ENCODE measurements at places on chromosomes 7 and 10. TPM values are rescaled to one million over a fixed set of nuclear protein-coding genes. Genes with fewer than 3 reads are reported as not detected.

GRCh38 chr7:27739301-27739908 is 557 bp upstream of the TAX1BP1 start:
- ATAC-seq, result peak; percentile 35

GRCh38 chr7:37027557-37028341 is 303.5 kb upstream of the AOAH start:
- ATAC-seq, result no peak

GRCh38 chr10:35135861-35136260 is 9.2 kb downstream of the CREM start:
- ATAC-seq, result peak; percentile 62

GRCh38 chr10:77863446-77863845 is 63.1 kb downstream of the DLG5 start:
- ATAC-seq, result no peak

DNA sequence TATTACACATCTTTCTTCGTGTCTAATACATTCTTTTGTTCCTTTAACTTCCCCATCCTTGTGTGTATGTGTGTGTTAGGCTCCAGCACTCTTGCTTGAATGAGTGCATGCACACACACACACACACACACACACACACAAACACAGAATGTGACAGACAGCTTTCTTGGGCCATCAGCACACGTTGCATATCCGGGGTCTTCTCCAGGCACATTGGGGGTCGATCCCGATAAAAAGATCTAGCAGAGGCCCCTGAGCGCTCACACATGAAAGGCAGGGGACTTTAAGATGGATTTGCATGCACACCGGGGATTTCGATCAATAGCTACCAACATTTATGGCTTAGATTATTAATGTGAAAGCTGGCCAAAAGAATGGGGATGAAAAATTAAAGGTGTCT is 4.5 kb downstream of the SKIDA1 start:
- no peak for ATAC-seq

GRCh38 chr7:157538321-157538720 is 201.5 kb downstream of the DNAJB6 start:
- no peak for ATAC-seq

UPK3BL2 gene
- 45.7 TPM for total RNA-seq

HOGA1 gene
- not detected for total RNA-seq

DNA sequence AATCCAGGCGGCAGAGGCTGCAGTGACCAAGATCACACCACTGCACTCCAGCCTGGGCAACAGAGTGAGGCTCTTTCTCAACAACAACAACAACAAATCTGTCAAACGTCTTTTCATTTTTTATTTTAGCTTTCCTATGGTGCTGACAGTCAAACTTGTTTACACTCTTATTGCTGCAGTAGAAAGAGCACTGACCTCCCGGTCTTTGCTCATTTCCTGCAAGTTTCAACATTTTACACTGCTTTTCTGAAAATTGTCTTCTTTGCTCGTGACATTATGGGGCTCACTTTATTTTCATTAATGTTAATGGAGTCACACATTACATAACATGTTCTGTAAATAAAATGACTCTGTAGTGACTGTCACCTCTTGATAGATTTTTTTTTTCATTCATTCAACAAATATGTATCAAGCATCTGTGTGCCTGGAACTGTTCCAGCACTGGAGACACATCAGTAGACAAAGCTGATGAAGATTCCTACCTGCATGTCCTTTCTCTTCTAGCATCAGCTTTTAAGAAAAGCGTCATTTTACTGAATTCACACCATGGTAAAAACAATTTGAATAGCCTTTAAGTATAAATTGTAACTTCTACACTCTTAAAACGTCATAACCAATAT is 277.3 kb downstream of the CELF2 start:
- no peak for ATAC-seq

DNA sequence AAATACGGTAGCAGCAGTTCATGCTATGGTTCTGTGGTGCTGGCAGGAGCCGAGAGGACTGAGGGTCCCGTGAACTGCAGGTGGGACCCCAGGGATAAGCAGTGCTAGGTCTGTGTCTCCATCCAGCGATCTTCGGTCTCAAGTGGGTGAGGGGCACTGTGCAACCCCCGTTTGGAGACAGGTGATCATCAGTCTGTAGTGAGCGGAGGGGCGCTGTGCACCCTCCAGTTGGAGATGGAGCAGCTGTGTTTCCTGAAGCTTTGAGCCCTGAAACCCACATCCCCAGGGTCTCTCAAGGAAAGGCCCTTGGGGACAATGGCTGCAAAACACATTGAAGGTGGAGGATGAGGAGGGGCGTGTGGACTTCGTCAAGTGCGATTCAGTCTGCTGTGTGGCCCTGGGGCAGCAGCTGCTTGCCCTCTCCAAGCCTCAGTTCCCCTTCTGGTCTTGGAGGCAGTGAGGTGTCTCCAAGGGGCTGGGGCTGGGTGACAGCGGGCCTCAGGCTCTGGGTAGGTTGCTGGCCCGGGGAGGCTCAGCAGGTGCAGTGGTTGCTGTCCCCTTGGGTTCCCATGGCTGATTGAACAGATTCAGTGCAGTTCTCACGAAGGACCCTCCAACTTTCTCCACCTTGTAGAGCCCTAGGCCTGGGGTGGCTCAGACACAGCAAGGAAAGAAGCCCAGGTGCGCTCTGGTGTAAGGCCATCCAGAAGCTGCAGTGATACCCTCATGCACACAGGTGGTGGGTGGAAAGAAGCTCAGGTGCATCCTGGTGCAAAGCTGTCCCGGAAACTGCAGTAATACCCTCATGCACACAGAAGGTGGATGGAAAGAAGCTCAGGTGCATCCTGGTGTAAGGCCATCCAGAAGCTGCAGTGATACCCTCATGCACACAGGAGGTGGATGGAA is 160.6 kb downstream of the ADARB2 start:
- no peak for ATAC-seq

- no peak for ATAC-seq
Observed at GRCh38 chr7:16409777-16410176, 11.6 kb downstream of the CRPPA start.

- ATAC-seq, result no peak
Observed at GRCh38 chr7:49596701-49597491, 176.5 kb upstream of the VWC2 start.

PTF1A gene
- total RNA-seq, result not detected

DNA sequence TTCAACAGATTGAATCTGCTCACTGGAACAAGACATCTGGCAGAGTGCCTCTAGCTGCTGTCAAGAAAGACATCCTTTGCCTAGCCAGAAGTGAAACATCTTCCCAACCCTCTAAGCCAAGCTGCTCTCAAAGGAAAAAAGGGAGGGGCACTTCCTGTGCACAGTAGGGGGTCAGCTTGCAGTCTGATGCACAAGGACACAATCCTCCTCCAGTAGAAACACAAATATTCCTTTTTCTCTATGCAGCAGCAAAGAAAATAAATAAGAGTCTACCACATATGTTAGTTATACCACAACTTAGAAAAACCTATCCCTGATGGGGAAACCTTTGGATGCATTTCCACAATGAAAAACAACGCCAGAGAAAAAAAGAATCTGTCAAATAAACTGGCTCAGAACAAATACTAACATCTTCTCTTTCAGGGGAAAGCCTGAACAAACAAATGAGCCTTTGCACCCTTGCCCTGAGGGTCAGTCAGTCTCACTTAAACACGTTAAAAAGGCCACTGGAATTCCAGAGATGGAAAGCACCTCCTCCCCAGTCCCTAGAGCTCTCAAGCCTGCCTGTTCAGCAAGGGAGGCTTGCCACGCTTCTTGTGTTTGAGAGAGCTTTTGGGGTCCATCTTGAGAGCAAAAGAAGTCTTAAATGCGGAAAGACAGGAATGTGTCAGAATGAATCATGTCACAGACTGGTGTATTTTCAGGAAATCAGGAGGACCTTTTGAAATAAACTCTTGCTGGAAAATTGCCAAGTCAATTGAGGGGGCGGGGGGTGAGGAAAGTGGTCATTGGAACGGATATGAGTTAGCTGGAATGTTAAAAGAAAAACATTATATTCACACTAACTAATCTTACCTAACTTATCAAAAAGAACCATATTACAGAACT is 7.5 kb downstream of the LAMB1 start:
- no peak for ATAC-seq

GRCh38 chr7:79217468-79217867 is 236.0 kb downstream of the MAGI2 start:
- no peak for ATAC-seq

DNA sequence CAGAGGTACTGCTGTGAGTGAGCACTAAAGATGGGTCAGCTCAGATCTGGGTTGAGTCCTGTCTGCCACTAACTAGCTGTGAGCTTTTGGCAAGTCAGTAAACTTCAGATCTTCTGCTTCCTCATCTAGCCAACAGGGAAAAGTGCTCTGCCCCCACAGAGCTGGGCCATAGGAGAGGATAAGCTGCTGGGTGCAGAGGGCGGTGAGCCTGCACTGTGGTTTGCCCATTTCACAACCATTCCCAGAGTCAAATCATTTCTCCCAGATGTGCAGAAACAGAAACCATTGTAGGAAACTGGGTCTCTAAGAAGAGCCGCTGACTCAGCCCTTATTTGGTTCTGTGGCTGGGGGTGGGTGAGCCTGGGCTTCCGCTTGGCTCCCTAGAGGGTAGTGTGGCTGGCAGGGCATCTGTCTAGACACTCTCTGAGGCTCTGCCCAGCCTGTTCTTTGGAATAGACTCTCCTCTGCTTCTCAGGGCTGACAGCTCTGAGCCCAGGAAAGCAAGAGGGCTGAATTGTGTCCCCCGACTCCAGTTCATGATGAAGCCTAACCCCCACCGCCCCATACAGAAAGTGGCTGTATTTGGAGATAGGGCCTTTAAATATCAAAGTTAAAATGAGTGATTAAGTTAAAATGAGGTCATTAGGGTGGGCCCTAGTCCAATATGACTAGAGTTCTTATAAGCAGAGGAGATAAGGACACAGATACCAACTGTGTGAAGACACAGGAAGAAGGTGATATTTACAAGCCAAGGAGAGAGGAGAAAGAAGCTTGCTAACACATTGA is 29.5 kb upstream of the ARHGAP22 start:
- ATAC-seq, result peak; percentile 94

DNA sequence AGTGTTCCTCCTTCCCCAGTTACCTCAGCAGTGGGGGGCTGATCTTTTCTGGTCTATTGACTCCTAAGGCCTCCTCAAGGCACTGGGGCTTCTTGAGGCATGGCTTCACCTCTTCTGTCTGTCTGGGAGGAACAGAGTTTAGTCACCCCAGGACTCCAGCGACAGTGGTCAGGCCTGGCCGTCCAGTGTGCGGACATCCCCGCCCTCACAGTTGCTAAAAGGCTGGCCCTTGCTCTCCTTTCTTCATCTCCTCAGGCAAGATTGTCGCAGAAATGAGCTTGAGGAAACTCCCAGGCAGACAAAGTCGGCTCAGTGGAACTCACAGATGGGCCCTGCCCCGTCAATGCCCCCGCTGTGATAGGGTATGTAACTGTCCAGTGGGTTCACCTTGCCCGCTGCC is 7.0 kb upstream of the FFAR4 start:
- no peak for ATAC-seq

DNA sequence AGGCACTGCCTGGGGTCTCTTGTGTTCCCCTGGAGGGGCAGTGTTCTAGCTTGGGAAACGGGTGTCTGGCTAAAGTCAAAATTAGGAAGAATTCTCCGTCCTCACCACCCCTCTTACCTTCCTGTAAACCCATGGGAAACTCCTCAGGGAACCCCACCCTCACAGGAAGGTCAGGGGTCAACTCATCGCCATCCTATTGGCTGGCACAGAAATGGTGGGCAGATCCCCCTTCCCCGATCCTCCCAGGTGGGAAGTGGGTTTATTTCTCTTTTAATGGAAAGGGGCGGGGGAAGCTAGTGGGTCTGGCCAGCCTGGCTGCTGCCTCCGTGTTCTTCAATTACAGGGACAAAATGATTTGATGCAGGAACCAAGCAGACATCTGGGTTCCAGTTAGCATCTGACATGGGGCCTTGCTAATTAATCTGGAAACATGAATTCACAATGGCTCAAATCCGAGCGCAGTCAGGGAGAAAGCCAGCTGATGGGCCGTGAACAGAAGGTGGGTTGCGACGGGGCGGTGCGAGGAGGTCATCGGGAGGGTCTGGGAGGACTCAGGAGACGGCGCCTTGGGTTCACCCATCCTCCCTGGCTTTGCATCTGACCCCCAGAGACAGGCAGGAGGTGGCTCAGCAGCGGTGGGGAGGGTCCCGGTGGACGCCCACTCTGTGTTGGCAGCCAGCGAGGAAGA is 66.6 kb downstream of the SLIT1 start:
- no peak for ATAC-seq

GRCh38 chr7:86991771-86992191 is 67.7 kb downstream of the ELAPOR2 start:
- no peak for ATAC-seq

VWDE gene
- total RNA-seq, result 6.1 TPM

AGAP9 gene
- total RNA-seq, result 4.8 TPM

DNA sequence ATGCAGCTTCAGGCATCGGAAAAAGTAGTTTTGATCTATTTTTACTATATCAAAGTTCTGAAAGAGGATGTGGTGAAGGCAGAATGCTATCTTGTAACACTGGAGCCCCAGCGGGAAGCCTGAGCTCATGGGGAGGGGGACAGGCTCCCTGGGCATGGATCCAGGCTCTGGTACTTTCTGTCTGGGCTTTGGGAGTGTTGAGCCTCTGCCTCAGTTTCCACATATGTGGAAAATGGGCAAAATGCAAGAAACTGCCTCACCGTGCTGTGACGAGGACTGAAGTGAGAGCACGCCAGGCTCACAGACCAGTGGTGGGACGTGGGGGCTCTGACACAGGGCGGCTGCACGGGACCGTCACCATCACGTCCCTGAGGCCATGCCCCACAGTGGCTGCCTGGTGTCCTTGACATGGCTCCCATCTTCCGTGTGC is 182.9 kb upstream of the SHH start:
- ATAC-seq, result no peak

DNA sequence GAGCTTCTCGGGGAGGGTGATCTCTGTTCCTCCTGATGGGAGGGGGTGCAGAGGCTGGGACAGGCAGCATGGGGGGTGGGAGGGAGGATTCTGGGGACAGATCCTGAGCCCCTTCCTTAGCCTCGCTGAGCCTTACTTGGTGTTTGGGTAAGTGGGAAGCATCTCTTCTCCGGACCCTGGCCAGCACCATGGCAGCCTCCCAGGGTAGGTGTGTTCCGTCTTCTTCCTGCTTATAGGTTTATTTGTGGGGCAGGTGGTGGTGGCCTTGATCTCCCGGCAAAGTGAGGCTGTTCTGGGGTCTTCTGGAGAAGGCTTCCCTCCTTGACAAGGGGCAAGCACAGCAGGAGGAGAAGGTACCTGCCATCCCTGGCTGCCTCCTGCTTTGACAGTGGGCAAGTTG is 226.9 kb downstream of the GLRX3 start:
- no peak for ATAC-seq

DNA sequence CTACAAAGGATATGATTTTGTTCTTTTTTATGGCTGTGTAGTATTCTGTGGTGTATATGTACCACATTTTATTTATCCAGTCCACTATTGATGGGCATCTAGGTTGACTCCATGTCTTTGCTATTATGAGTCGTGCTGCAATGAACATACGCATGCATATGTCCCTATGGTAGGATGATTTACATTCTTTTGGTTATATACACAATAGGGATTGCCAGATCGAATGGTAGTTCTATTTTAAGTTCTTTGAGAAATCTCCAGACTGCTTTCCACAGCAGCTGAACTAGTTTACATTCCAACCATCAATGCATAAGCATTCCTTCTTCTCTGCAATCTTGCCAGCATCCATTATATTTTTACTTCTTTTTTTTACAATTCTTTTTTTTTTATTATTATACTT is 35.6 kb upstream of the FAM13C start:
- ATAC-seq, result no peak

- ATAC-seq, result no peak
Observed at GRCh38 chr10:55630491-55631056, 730.5 kb downstream of the ZWINT start.

- no peak for ATAC-seq
Observed at GRCh38 chr7:90233569-90233968, 11.4 kb upstream of the CFAP69 start.

GRCh38 chr10:66223656-66224055 is 702.2 kb upstream of the LRRTM3 start:
- no peak for ATAC-seq

SVOPL gene
- total RNA-seq, result not detected

All from activated T-helper 17 cell treated with anti-CD3 and anti-CD28 coated beads, Interleukin-2, amount 50 U/mL, for 72 hours (primary cell).